ENCODE measurements at places on chromosomes 4 and X.

GRCh38 chr4:102250341-102250740, 94.9 kb downstream of the SLC39A8 start:
- DNase-seq: no peak

DNA sequence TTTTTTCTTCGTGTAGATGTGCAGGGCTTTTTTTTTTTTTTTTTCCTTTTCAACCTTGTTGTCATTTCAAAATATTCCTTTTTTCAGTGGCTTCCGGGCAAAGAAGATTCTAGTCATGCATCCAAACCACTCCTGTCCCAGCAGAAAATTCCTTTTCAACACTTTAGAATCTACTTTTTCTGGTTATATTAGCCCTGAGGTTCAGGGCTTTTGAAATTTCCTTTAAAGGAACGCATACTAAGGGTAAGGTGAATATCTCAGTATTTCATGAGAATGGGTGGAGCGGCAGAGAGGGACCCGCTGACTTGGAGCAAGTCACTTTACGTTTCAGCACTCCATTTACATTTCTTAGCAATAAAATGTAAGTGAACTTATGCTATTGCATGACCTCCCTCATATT, 15.6 kb upstream of the TENM3 start:
- DNase-seq: no peak

DNA sequence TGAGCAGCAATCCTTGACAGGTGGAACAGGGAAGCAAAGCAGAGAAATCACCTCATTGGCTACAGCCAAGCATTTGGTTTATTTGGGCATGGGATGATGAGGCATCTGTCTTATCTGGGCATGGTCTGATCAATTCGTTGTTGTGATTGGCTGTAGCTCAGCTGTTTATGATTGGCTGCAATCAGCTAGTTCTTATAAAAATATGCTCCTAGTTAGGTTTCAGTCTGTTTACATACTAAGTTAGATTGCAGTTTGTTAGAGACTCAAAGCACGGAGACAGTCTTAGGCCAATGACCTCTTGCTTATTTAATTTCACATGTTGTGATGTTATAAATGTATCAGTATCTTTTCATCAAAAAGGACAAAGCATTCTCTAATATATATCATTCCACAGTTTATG, 312.0 kb downstream of the PDGFC start:
- no peak for DNase-seq

DNA sequence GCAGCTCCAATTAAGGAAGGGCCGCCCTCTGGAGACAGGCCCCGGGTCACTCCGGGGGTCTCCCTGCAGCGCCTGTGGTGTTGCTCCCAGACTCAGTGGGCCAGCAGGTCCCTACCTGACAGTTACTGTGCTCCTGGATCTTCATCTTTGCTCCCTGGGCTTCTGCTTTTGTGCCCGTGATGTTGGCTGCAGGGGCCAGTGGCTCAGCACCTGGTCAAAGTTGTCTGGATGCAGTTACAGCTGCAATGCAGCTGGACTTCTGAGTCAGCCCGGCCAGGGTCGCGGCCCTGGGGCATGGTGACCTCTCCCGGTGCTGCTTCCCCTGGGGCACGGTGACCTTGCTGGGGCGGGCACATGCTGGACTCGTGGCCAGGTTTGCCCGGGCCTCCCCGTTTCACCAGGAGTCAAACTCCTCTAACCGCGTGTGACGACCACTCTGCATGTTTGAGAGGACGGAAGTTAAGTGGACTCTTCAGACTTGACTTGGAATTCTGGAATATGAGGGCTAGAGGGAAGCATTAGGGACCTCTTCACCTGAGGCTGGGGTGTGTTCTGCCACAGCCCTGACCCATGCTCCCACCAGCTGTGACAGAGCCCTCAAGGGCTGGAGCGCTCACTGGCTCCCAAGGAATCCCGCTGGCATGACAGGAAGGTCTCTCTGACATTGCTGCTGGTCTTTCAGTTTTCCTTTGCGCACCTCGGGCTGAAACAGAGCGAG, 3.7 kb downstream of the CTAG2 start:
- DNase-seq: no peak

DNA sequence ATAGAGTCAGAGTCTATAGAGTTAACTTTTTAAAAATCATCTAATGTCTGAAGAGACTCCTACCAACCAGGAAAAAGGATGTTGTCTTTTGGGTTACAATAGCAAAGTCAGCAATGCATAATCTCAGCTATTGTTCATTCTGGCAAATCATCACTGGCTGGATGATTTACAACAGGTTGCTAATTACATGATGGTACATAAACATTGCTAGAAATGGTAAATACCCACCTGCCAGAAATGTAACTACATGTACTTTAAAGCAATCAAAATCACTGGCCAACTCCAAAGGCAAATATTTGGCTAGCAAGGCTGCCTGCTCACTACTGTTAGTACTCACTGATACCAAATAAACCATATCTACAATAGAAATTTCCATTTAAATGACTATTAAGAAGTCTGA, 91.1 kb downstream of the PPP3CA start:
- peak; percentile 65 for DNase-seq
